ENCODE measurements at places on chromosomes 1 and 21. TPM values are rescaled to one million over a fixed set of nuclear protein-coding genes. Genes with fewer than 3 reads are reported as not detected.

DNA sequence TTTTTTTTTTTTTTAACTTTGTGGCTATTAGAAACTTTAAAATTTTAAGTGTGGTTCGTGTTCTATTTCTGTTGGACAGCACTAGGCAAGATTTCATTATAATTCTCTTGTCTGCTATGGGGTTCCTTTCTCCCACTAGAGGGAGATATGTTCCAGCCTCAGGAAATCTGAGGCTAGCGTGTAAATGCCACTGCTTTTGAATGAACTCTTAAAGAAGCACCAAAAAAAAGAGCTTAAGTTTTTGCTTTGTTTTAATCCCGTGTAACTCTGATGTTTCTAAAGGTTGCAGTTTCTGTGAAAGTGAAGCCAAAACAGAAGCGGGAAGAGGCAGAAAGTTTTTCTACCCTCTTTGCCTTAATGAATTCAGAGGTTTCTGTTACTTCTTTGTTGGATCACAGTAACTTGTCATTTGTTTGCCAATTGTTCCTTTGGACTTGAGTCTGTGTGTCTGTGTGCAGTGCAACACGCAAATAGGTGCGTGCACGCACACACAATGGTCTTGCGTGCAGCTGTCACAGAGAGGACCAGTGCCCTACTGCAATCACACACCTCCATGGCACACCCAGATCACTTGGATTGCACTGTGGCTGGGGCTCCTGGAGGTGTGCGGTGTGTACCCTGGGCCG lies 32.3 kb downstream of the HHAT start:
- peak; percentile 45 for DNase-seq

GRCh38 chr1:34176830-34177603 lies at the start of gene C1orf94:
TSS of gene C1orf94 (plus strand) at chr1:34176907. CDS start at chr1:34177790, 883 bp downstream.
- DNase-seq = no peak

DNA sequence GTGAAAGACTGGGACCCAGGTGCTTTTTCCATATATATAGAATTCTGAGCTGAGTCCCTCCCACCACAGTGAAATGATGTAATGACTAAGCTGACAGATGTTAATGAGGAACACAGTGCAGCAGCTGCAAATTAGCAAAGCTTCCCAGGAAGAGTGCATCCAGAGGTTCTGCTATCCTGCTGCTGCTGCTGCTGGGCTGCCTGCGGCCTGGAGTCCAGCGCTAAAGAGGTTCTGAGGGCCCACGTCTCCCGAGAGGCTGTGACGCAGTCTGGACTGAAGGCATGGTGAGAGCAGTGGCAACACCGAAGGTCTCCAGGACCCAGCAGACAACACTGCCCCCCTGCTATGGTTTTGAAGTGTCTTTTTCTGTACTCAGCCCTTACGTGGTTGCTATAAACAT lies 63.9 kb downstream of the URB2 start:
- no peak for DNase-seq

DNA sequence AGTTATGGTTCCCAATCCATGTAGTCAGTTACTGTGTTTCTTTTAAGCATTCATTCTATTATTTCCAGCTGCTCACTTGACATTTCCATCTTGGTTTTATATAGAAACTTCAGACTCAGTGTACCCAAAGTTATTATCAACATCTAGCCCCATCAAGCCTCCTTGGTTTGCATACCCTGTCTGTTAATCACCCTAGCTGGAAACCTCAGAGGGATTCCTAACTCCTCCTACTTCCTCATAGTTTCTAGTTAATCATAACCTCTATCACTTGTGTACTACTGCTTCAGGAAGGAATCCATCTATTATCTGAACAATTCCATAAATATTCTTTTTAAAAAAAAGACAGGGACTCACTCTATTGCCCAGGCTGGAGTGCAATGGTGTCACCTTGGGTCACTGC lies 293.3 kb downstream of the SDCCAG8 start:
- DNase-seq = no peak

DNA sequence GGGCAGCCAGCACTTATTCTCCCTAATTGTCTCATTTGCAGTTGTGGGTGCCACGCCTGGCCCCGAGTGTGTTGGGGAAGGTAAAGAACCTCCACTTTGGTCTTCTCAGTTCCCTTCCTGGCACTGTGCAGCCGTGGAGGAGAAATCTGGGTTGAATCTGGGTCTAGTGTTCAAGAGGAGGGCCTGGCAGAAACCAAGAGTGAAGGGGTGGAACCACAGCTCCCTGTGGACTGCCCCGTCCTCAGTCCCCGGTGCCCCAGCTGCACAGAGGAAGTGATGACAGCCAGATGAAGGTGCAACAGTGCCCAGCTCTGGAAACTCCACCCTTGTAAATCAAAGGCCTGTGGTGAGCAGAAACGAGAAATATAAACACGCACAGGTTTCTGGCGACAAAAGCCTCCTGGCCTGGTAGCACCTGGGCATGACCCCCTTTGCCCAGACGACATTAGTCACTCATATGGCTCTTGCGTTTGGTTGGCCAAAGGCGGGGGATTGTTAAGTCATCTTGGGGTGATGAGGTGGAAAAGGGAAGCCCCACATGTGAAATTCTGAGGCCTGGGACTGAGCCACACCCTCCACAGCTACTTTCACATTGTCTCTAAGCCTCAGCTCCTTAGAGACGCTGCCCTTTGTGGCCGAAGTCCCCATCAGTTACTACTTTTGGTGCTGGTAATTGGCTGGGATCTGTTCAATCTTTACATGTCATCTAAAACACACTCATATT lies 4.2 kb upstream of the ECE1 start:
- no peak for DNase-seq

DNA sequence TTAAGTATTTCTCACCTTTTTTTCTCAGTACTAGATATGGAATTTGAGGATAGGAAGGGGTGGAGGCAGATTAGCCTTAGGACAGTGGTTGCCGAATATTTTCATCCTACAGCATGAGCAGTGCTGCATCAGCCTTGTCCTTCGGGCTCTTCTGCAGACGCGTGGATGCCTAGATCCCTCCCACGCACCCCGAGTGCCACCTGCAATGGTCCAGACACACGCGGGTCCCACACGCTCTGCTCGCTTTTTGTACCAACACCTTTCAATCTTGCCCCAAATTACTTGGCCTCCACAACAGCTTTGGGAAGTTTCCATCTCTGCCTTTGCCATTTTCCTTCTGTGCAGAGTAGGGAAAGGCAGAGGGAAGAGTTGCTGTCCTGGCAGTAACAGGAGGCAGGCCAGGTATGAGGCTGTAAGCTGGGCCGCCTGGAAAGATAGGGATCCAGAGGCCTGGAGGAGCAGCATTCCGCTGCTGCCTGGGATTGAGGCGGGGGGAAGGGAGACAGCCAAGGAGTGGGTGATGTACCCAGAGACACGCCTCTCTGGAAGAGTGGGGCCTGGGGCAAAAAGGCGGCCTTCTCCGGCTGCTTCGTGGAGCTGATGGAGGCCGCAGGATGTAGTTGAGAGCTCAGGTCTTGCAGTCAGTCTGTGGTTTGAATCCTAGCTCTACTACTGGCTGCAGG lies 467.7 kb downstream of the KIF26B start:
- no peak for DNase-seq

DNA sequence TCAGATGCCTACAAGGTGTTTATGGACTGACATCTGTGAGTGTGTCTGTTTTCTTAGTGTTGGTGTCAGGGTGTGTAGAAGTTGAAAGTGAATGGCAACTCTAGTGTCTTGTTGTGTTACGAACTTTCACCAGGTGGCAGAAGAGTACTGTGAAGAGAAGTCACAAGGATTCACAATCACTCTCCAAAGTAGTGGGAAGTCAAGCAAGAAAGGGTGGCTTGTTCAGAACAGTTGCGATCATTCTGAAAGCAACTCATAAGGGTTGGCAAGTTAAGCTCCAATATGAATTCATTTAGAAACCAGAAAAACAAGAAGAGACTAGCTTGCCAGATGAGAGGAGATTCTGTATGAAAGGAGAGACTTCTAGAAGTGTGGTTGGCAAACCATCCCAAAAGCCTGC lies 86.1 kb downstream of the FASLG start:
- peak; percentile 91 for DNase-seq

- DNase-seq = no peak
Measured at GRCh38 chr21:42120101-42120902, 49.2 kb downstream of the UMODL1 start.

- no peak for DNase-seq
Measured at GRCh38 chr1:18100060-18100459, 7.5 kb upstream of the IGSF21 start.

DNA sequence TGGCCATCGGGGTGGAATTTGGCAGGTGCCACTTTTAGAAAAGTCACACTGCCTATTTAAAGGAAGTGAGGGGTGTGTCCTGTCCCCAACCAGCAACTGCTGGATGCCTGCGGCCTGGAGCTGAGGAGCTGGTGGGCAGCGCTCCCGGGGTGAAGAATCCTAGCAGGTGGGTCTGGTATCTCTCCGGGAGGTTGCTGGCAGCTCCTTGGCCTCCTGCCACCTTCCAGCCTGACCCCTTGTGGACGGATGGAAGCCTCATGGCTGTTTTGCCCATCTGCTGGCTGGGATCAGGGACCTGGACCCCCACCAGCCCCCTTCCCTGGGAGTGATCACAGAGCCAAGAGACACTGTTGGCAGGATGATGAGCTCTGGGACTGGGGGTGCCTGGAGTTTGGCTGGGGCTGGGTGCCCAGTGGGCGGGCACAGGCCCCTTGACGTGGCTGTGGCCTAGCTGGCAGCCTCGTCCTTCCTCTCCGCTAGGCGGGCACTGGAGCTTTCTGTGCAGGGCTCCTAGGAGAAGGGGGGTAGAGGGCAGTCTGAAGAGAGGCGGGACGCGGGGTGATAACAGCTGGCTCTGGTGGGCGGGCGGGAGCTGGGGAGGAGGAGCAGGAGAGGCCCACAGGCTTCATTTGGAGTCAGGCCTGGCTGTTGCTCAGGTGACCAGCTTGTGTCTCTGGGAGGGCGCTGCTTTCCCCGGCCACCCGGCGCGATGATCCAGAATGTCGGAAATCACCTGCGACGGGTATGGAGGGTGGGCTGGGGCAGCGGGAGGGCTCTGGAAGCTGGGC lies at the start of gene ACOT11:
TSS of gene ACOT11 (plus strand) at position 628 of the 788 bp plus-strand sequence. CDS start at position 710, 82 bp downstream.
- peak; percentile 38 for DNase-seq

DNA sequence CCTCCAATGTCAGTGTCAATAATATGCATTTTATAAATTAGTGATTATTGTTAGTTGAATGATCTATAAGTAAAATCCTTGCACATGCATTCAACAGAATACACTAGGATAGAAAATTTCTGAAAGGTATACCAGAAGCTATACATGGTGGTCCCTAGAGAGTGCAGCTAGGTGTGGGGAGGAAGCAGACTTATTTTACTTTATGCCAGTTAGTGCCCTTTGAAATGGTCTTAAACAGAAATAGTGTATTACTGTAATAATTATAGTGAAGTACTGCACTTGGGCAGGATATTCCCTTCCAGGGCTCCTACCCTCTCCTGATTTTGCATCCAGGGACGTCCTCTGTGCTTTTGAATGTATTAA lies 23.2 kb upstream of the WDR26 start:
- no peak for DNase-seq

GRCh38 chr1:53685272-53686051 lies 53.5 kb downstream of the GLIS1 start:
- no peak for DNase-seq

DNA sequence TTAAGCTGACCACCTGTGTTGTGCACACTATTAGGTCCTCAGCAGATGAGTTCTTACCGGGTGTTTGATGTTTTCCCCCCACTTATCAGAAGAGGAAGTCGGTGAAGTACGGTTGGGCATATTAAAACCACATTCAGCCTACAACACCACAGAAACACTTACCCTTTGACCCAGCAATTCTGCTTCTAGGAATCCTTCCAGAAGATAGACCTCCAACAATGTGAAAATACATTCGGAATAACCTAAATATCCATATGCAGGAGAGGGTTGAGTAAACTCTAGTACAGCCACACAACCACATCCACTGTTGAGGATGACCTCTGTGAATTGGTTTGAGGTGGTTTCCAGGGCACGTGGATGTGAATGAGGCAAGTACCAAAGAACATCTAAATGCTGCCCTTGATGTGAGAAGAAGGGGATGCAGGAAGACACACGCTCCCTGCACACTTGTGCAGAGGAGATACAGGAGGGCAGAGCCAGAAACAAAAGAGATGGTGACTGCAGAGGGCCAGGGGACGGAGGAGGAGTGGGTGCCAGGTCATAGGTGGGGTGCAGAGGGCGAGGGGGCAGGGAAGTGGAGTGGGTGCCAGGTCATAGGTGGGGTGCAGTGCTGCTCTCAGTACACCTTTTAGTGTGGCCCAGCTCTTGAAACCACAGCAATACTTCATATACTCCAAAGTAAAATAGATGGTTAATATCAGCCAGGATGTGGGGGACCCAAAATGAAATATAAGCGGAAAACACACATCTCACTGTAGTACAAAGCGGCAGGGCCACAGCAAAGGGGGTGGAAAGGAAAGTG lies 12.8 kb downstream of the ADARB1 start:
- no peak for DNase-seq

DNA sequence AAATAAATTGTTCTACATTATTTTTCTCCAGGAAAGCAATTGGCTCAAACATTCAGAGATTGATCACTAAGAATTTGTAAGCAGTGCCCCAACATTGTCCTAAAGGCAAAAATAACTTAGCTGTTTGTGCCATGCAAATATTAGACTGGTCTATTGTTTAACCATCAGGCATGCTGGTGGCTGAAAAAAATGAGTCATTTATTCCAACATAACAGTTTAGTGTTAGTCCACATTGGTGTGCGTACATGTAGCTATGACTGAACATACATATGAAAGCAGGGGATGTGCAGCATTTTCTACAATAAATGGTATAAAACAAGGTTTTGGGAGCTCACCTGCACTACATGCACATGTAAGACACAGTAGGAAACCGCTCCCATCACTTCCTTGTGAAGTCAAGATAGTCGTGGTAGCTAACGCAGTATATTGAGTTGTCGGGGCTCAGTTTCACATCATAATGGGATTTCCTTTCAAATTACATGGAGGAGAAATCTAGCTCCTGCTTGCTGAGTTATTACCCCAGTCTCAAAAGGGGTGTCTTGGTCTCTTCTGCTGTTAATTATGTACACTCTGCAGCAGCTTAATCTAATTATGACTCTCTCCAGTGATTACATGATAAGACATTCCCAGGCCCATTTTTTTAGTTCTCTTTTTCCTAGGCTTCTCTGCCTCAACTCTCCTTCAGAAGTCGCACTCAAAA lies 199.4 kb downstream of the LYPLAL1 start:
- DNase-seq = no peak

GRCh38 chr1:112304612-112305011 lies 91.4 kb upstream of the CTTNBP2NL start:
- no peak for DNase-seq

The S100A14 gene
- not detected for total RNA-seq

DNA sequence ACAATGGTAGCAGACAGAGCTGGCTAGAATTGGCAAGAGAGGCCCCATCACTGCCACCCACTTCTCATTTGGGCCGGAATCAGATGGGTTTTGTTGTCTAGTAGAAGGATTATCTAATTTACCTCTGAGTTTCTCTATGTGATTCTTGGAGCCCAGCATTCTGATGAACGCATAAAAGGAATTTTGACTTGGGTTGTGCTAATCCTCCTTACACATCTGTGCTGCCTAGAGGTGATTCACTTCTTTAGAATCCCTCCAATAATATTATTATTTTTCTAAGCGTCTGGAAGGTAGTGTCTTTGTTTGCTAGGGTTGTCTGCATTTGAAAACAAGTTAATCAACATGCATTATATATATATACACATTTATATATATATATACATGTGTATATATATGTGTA lies 118.1 kb downstream of the RUNX1 start:
- DNase-seq = no peak

The CNR2 gene
- not detected for total RNA-seq
